Activated CD8-positive, alpha-beta T cell treated with anti-CD3 and anti-CD28 coated beads, Interleukin-2, amount 10 ng/mL, durations not matched to agents 7 days and 5 days (primary cell): ENCODE measurements at places on chromosomes 12 and 14. TPM values are rescaled to one million over a fixed set of nuclear protein-coding genes. Genes with fewer than 3 reads are reported as not detected.

Gene TMCC3
- total RNA-seq: 0.60 TPM

Gene CCDC177
- total RNA-seq: not detected

Gene DPPA3
- total RNA-seq: not detected

Gene GPR132
- total RNA-seq: 35.7 TPM

Gene FAM181A
- total RNA-seq: not detected

GRCh38 chr12:21223930-21224329, 92.9 kb downstream of the SLCO1B1 start:
- no peaks in the 10 kb centered on the region for H3K36me3 ChIP-seq
- H3K27ac ChIP-seq: no peak overlapping the region
- H3K27me3 ChIP-seq: no peaks in the 10 kb centered on the region
- no peaks in the 10 kb centered on the region for H3K4me1 ChIP-seq

DNA sequence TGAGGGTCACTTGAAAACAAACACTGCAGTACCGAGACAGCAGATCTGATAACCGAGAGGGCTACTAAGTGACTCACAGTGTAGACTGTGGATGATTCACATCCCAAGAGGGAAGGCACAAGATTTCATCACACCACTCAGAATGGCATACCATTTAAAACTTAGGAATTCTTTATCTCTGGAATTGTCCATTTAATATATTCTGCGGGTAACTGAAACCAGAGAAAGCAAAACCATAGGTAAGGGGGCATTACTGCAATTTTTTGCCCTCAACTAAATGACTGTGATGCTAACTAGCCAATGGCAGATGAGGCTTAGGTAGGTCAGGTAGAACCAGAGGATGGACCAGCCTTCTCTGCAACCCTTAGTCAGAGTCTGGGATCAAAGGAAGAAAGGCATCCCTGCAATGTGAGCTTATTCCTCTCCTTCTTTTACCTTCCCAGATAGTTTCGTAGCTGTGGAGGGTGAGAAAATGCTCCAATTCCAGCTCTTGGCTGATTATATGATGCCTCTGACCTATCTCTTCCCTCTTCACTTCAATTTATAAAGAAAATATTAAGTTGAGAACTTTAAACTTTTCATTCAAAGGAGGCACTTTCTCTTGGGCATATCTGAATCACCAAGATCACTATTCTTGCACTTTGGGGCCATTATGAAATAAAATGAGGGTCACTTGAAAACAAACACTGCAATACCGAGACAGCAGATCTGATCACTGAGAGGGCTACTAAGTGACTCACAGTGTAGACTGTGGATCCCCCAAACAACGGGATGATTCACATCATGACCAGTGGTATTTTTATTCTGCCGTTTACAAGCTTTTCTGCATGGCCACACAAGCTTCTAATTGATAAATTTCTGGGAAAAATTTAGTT, 6.8 kb downstream of the ART4 start:
- peaks cover 18% of the 10 kb centered on the region for H3K27me3 ChIP-seq
- no peak overlapping the region for H3K4me3 ChIP-seq
- H3K4me1 ChIP-seq: no peaks in the 10 kb centered on the region
- DNase-seq: no peak
- H3K27ac ChIP-seq: no peak overlapping the region
- no peaks in the 10 kb centered on the region for H3K36me3 ChIP-seq

GRCh38 chr14:95052016-95052585, 105.2 kb downstream of the DICER1 start:
- H3K4me1 ChIP-seq: no peaks in the 10 kb centered on the region
- H3K4me3 ChIP-seq: no peak overlapping the region
- peaks cover 10% of the 10 kb centered on the region for H3K27me3 ChIP-seq
- H3K27ac ChIP-seq: no peak overlapping the region
- no peak for DNase-seq
- no peaks in the 10 kb centered on the region for H3K36me3 ChIP-seq

GRCh38 chr12:44976246-44976645, 74.7 kb downstream of the DBX2 start:
- no peak overlapping the region for H3K4me3 ChIP-seq
- peaks cover 4% of the 10 kb centered on the region for H3K4me1 ChIP-seq
- H3K36me3 ChIP-seq: no peaks in the 10 kb centered on the region

DNA sequence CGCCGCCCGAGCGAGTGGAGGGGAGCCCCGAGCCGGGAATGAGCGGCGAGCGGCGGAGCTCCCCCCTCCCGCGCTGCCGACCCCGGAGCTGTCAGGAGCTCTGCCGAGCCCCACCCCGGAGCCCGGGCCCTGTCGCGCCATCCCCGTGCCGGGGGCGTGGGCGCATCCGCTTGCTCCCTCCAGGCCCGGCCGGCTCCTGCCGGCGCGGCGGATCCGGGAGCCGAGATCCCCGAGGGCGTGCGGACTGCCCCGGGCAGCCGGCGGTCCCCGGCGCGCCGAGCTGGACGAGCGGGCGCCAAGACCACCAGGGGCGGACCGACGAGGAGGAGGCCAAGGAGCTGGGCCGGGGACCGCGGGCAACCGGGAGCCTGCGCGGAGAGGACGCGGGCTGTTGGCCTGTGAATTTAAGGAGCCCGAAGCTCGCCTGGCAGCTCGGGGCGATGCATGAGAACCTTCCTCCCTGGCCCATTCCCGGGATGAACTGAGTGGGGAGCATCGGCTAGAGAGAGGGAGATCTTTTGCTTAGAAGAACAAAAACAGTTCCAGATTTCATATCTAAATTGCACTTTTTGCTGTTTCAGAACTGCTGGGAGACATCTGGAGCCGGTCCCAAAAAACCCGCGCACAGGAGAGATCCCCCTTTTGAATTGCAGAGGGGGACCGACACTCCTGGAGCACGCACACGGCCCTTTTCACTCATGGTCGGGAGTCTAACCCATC, 2.0 kb downstream of the PTHLH start:
- H3K4me1 ChIP-seq: peaks cover 20% of the 10 kb centered on the region
- H3K4me3 ChIP-seq: peak overlapping the region; percentile 40
- H3K27me3 ChIP-seq: peaks cover 74% of the 10 kb centered on the region
- no peak overlapping the region for H3K27ac ChIP-seq
- H3K36me3 ChIP-seq: no peaks in the 10 kb centered on the region
- no peak for DNase-seq

DNA sequence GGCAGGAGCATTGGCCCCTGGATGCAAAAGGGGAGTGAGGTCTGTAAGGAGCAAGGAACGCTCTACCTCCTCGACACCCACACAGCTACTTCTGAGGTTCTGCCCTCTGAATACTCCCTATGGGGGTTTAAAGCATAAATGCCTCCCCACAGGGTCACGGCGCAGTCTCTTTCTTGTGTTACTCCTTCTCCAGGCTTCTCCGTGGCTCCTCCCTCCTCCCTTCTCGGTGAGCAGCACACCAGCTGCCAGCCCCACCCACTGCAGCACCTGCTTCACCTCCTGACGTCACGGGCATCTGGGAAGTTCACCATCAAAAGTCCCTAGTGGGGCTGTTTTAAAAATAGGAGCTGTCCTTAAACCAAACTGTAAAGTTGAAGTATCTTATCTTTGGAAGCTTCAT, 67.3 kb downstream of the SPTB start:
- peaks cover 33% of the 10 kb centered on the region for H3K27me3 ChIP-seq
- no peaks in the 10 kb centered on the region for H3K4me1 ChIP-seq
- no peak overlapping the region for H3K27ac ChIP-seq
- H3K36me3 ChIP-seq: no peaks in the 10 kb centered on the region
- no peak overlapping the region for H3K4me3 ChIP-seq

GRCh38 chr12:28374556-28374955, 184.3 kb downstream of the CCDC91 start:
- H3K27ac ChIP-seq: no peak overlapping the region
- H3K4me1 ChIP-seq: peaks cover 5% of the 10 kb centered on the region
- H3K4me3 ChIP-seq: no peak overlapping the region
- H3K36me3 ChIP-seq: peaks cover 23% of the 10 kb centered on the region
- no peak for DNase-seq

- DNase-seq: no peak
- no peak overlapping the region for H3K4me3 ChIP-seq
- H3K27me3 ChIP-seq: peaks cover 3% of the 10 kb centered on the region
- no peaks in the 10 kb centered on the region for H3K4me1 ChIP-seq
Measured at GRCh38 chr12:105740970-105741725, 397.6 kb downstream of the NUAK1 start.

- H3K27me3 ChIP-seq: peaks cover 4% of the 10 kb centered on the region
- no peak overlapping the region for H3K4me3 ChIP-seq
- H3K36me3 ChIP-seq: peaks cover 9% of the 10 kb centered on the region
- peak overlapping the region; percentile 64 for H3K27ac ChIP-seq
Measured at GRCh38 chr12:9797722-9798619, 29.3 kb upstream of the KLRF1 start.

DNA sequence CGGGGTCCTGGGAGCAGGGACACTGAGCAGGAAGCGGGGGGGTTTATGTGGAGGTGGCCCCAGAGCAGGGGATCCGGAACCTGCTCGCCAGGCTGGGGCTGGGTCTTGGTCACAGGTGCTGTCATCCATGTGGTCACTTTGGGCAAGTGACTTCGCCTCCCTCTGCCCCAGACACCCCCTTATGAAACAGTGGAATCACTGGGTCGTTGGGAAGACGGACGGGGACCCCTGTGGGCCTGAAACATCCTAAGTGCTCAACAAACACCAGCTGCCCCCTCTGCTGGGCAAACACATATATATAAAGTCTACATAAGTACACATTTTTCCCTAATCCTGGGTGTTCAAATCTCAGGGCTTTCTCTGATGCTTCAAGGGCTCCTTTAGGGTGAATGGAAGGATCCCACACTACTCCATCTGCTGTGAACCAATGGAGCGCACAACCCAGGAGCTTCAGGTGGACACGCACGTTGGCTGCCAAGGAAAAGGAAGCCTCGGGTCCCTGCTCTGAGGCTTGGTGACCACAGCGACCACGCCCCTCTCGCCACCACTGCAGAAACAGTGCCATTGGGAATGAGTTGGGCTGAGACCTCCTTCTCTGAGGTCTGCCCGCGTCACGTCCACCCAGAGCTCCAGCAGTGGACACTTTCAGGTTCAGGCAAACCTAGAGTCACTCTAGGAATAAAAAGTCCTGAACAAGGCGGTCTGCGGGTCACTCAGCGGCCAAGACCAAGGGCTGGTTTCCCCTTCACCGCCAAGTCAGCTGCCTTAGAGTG, 54.6 kb downstream of the CDC42BPB start:
- no peak for DNase-seq
- no peak overlapping the region for H3K27ac ChIP-seq
- no peaks in the 10 kb centered on the region for H3K4me1 ChIP-seq
- H3K27me3 ChIP-seq: no peaks in the 10 kb centered on the region
- no peak overlapping the region for H3K4me3 ChIP-seq

DNA sequence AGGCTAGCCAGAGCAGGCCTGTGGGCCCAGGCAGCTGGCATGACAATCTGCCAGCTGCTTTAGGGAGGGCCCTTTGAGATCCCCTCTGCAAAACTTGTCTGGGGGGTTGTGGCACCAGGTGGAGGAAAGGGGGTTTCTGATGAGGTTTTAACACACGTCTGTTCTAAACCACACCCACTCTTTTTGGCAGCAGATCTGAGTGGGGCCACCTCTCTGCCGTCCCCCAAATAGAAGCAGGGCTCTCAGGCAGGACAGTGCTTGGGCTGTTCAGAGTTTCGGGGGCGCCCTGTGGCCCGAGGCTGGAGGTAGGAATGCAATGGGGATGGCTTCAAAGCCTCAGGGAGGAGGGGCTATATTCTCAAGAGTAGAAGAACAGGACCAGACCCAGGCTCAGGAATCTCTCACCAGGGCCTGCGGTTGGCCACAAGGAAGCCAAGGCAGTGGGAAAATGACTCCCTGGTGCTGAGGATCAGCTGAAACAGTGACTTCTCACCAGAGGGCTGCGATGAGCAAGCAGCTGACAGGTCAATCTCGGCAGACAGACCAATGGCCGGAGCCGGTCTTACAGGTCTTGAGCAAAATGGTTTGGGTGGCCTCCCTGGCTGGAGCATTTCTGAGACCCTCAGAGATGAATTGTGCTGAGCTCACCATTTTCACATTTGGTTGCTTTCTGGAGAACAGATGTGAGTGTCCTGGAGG, 1.5 kb upstream of the KRT5 start:
- peaks cover 8% of the 10 kb centered on the region for H3K4me1 ChIP-seq
- H3K27me3 ChIP-seq: peaks cover 6% of the 10 kb centered on the region
- no peak overlapping the region for H3K27ac ChIP-seq
- no peak overlapping the region for H3K4me3 ChIP-seq
- H3K36me3 ChIP-seq: no peaks in the 10 kb centered on the region

GRCh38 chr12:118548887-118549509, 172.6 kb downstream of the SUDS3 start:
- no peaks in the 10 kb centered on the region for H3K36me3 ChIP-seq
- no peak for DNase-seq
- H3K4me1 ChIP-seq: no peaks in the 10 kb centered on the region
- H3K27me3 ChIP-seq: no peaks in the 10 kb centered on the region
- no peak overlapping the region for H3K4me3 ChIP-seq

DNA sequence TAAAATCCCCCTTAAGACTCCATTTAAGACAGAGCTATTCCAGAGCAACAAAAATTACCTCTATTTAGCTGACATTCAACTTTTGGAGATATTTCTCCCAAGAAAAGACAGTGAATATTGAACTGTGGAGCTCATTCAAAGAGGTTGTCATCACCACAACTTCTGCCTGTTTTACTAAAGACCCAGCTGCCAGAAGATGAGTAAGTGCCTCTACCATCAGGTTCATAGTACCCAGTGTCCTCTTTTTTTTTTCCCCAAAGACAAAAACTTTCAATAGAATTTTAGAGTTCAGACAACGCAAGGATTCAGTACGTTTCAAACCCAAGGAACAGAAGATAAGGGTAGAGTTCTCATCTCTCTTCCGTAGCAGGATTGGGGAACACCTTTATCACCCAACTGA, 461.3 kb downstream of the BCAT1 start:
- H3K4me3 ChIP-seq: no peak overlapping the region
- no peak overlapping the region for H3K27ac ChIP-seq
- no peaks in the 10 kb centered on the region for H3K27me3 ChIP-seq
- H3K4me1 ChIP-seq: no peaks in the 10 kb centered on the region
- H3K36me3 ChIP-seq: no peaks in the 10 kb centered on the region
- DNase-seq: no peak

DNA sequence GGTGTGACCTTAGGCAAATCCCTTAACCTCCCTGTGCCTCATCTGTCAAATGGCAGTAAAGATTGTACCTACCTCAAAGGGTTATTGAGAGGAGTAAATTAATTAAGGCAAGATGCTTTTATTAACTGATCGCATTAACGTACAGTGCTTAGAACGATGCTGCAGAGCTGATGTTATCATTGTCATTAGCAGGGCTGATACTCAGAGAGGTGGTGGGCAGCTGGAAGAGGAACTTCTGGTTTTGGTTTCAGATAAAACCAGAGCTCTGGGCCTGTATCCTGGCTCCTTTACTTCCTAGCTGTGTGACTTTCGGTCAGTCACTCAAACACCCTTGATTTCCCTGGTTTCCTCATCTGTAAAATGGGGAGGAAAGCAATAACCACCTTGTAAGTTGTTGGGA, 55.1 kb downstream of the CALM1 start:
- no peak overlapping the region for H3K27ac ChIP-seq
- no peak overlapping the region for H3K4me3 ChIP-seq
- no peaks in the 10 kb centered on the region for H3K36me3 ChIP-seq
- DNase-seq: no peak
